Hindlimb muscle (tissue), 1 donor: ENCODE measurements at places on chromosomes 5 and 9.

DNA sequence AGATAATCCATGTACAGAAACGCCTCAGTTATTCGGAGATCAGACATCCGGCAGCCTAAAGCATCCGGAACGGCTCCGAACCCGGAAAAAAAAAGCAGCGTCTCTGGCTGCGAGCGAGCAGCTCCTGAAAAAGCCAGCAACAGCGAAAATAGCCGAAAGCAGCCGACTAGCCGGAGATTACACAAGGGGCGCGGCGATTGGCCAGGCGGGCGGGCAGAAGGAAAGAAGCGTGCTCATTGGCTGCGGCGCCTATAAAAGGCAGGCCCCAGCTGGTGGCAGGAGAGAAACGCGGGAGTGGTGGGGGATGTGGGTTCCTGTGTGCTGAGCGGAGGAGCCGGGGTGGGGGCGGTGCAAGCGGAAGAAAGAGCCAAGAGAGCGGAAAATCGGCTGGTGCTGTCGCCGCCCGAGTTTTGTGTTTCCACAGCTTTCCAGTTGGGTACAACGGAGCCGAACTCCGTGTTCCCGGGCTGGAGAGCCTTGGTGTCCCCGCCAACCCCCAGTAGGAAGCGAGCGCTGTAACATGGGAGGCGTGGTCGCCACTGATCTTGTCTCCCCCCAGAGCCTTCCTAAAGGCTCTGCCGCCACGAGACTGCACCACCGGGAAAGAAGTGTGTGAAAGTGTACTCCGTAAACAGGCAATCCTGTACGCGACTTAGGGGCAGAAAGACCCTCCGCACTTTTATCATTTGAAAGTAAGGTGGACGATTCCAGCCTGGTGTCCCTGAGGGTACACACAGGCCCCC is at the start of gene ARL15:
ARL15 (minus strand) TSS at position 141 of the 743 bp plus-strand sequence.
- peak; percentile 98 for DNase-seq

DNA sequence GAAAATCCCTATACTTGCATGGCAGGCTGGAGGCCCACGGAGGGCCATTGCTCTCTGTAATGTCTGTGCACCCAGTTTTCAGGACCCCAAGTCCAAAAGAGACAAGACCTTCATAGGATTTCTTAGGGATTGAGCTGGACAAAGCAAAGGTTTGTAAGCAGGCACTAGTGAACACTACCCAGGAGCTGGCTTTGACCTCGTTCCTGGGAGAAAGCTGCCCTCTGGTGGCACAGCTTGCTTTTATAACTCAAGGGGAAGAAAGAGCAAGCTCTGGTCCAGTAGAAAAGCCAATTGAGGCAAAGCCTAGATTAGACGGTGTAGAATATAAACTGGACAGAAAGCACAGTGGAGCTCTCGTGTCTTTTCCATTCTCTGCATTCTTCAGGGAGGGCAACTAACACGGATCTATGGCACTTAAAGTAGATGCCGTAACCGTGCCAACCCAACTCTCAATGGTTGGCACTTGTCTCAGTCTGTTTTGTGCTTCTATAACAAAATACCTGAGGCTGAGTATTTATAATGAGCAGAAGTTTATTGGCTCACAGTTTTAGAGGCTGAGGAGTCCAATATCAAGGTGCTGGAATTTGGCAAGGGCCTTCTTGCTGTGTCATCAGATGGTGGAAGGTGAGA is 7.9 kb downstream of the GABRP start:
- peak; percentile 58 for DNase-seq

DNA sequence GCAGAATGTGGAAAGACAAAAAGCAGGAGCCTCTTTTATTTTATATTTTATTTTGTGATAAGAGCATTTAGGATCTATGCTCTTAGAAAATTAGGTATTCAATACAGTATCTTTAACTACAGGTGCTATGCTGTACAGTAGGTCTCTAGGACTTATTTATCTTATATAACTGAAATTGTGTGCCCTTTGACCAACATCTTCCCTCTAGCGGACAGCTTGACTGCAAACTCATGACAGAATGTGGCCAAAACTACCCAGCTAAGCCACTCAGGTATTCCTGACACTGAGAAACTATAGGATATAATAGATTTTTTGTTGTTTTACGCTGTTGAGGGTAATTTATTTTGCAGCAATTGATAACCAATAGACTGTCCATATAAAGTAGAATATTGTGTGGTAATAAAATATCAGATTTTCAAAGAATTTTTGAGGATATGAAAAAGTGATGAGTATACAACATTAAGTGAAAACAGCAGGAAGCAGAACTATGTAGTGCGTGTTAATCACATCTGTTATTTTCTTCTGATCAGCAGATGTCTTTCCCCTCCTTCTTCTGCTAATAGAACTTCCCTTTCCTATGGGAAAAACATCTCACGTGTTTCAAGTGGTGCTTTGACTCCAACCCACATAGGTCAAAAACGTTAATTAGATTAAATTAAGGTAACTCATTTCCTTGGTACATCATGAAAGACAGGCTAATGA is 69.9 kb upstream of the SELENOP start:
- DNase-seq: no peak

GRCh38 chr5:13632676-13633075 is 311.8 kb downstream of the DNAH5 start:
- no peak for DNase-seq

DNA sequence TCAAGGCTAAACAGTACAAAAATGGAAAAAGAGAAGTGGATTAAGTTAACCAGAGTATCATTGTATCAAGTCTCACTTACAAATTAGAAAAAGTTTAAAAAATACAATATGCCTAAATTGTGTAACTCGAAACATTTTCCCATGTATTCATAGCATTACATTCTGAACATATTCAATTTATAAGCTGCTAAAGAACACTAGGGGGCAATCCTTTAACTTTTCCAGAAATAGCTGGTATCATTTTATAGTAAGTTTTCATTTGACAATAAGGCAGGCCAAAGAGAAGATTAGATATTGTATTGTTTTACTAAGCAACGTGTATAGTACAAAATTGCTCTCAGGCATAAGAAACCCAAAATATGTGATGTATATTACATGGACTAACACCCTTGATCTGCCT is 234.6 kb downstream of the ADGRV1 start:
- no peak for DNase-seq

DNA sequence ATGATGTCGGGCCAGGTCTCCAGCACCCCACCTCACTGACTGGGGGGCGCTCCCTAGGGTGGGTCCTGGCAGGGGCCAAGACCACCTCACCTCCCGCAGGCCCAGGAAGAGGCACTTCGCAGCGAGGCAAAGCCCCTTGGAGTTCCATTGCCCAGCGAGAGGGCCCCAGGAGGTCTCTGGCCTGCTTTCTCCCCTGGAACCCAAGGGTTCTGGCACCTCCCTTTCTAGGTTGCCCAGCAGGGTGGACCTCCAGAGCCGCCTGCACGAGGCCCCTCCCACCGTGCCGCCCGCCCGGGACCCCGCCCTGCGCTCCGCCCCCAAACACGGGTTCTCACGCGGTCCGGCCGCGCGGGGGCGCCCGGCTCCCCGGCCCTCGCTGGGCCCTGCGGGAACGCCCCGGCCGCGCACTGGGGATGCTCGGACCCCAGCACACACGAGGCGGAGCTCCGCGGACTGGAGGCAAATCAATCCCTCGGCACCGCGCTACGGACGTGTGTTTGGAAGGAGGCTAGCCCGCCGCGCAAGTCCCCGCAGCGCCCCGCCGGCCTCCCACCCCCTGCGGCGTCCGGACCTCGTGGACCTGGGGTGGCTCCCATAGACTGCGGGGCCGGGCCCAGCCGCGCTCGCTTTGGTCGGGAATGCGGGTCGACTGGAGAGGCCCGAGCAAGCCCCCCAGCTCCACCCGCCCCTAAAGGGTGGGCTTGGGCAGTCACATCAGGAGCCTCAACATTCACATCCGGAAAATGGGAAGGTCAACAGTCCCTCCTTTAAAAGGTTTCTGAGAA is 99.5 kb upstream of the LMX1B start:
- peak; percentile 65 for DNase-seq

GRCh38 chr9:96327694-96328352 is 25.8 kb upstream of the HSD17B3 start:
- peak; percentile 43 for DNase-seq
